ENCODE measurements at places on chromosomes 3 and 15.

DNA sequence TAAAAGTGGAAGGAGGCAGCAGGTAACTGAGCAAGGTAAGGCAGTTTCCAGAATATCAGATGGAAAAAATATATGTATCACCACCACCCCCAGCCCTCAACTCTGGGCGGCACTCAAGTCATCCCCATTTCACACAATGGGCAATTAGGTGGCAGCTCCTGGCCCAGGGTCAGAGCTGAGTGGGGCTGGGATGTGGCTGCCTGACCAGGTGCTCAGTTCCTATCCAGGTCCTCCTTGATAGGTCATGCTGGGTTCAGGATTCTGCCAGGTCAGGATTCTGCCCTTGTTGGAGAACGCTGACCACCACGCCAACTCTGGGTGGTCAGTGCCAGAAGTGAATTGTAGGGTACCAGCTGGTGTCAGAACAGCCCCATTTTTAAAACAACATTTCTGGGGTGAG lies 29.5 kb downstream of the RAB6B start:
- no peak for DNase-seq

DNA sequence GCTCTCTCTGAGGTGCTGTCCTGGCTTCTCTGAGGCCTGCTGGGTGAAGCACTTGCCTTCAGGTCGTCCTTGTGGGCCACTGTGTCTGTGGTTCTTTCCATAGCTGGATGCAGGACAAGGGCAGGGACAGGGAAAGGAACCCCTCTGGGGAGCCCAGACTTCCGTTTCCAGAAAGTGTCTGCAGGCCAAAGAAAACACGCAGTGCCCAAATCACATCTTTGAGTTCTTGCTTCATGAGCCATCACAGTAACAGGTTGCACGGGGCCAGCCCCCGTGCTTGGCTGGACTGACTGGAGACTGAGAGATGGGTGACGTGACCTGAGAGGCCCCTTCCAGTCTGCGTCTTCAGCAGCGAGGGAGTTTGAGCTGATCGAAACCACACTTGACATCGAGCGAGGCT lies 115.8 kb downstream of the GABRG3 start:
- no peak for DNase-seq

DNA sequence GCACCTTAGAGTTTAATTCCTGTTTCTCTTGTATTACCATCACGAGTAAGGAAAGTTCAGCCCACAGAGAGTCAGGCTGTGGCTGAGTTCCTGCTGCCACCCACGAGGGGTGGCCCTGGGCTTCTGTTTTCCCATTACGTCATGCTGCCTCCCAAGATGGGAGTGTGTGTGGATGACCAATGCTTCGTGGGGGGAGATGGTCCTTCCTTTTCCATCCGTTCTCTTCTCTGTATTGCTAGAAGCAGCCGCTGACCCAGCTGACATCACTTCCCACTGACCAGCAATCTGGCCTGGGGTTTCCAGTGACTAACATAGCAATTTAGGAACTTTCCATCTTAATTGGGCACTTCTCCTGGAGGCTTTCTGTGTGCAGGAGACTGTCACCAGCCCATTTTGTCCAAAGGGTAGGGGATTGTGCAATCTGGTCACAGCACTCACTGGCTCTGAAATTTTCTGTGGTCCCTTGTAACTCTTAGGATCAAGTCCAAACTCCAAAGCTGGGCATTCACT lies 9.3 kb downstream of the IRAK2 start:
- DNase-seq = no peak

- no peak for DNase-seq
These were observed 257.4 kb upstream of the IL12A start for GRCh38 chr3:159731254-159731653.

- no peak for DNase-seq
These were observed 172.5 kb upstream of the TLE3 start for GRCh38 chr15:70269991-70270751.

DNA sequence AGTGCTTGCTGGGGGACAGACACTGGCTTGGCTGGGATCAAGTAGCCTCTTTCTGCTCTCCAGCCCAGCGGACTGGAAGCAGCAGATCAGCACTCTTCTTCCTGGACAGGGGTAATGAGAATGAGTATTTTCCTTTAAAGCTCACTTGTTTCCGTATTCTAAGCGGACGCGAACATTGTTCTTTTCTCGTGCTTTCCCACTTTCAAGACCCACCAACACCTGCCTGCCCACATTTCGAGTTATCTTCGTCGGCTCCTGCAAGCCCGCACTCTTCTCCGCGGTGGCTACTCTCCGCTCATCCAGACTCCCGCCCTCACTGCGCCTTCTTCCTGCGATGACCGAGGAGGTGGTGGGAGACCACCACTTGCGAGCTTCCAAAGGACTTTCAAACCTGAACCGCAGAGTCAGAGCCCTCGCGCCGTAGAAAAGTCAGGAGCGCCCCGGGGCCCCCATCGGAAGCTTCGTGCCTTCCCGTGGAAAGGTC lies 1.6 kb upstream of the PPM1L start:
- no peak for DNase-seq

Data from activated T-cell treated with anti-CD3 and anti-CD28 coated beads for 48 hours (primary cell).